Daoy (cell line): ENCODE measurements at places on chromosomes 7 and 10. TPM values are rescaled to one million over a fixed set of nuclear protein-coding genes. Genes with fewer than 3 reads are reported as not detected.

DNA sequence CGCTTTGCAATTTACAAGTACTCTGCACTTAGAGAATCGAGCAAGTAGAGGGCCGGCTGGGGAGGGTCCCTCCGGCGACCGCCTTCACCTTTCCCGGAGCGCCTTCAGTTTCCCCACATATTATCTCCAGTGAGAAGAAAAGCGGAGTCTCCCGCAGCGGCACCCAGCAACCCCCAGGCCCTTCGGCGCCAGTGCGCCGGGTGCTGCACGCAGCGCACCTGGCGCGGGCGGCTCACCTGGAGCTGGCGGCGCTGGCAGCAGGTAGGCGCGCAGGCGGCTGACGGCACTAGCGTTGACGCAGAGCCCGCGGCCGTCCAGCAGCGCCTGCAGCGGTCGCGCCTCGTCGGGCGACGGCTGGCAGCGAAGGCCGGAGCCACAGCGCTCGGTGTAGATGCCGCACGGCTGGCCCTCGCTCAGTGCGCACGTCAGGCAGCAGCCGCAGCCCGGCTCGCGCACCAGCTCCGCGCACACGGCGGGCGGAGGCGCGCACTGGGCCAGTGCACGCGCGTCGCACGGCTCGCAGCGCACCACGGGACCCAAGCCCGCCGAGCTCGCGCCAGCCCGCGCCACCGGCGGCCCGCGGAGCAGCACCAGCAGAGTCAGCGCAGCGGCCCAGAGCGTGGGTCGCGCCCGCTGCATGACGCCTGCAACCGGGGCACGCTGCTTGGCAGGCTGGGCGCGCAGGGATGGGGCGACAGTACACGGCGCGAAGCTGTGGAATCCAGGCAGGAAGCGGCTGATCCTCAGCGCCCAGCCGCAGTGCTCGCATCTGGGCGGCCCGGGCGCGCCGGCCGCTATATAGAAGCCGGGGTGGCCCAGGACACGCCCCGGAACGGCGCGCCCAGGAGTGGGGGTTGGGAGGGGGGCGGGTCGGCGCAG is at the start of gene IGFBP3:
TSS of gene IGFBP3 (minus strand) at position 771 of the 879 bp plus-strand sequence. CDS start at position 639, 132 bp downstream.
- DNase-seq, result peak; percentile 87

DNA sequence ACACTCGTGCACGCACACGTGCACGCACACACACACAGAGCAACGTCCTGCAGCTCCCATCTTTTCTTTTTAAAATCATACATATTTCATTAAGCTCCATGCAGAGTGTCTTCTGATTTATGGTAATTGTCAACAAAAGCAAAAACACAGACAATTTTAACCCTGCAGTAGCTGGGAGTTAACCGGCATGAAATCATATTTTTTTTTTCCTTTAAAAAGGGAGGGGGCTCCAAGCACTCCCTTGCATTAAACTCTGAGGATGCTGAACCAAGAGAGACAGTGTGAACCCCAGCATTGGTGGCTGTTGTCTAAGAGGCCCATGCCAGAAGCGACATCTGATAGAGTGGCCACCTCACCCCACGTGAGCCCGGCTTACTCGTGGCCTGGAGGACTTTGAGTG is 542.6 kb downstream of the DNAJB6 start:
- no peak for DNase-seq

The CYP3A7 gene
- total RNA-seq, result not detected in 2 replicates

DNA sequence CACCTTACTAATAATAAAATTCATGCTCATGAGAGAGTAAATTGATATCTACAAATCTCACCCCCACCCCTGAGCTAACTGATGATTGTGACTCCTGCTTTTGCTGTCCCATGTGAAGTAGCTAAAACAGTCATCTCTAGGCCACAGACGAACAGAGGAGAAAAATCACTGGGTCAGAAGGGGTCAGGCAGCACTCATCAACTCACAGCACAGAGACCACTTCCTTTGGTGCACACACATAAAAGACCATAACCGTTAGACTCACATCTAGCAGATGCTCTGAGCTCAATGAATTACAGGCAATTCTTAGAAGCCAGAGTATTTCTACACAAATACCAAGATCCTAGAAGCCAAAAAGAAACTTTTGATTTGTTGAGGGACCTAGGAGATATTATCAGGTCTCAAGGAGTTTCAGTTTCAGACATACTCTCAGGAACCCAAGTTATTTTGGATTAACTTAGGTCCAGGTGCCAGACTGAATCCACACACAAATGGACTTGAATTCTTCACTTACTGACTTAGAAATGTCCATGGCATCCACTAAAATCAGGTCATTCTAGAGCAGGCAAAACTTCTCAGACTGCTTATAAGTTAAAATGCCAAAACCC is 65.0 kb upstream of the TES start:
- no peak for DNase-seq

The SUGCT gene
- 8.3 and 11.8 TPM in 2 replicates for total RNA-seq

The ASIC3 gene
- 0.12 and 1.5 TPM in 2 replicates for total RNA-seq

GRCh38 chr10:100291356-100291755 is 4.9 kb upstream of the BLOC1S2 start:
- no peak for DNase-seq

GRCh38 chr10:6411436-6411835 is 168.6 kb downstream of the PRKCQ start:
- no peak for DNase-seq

DNA sequence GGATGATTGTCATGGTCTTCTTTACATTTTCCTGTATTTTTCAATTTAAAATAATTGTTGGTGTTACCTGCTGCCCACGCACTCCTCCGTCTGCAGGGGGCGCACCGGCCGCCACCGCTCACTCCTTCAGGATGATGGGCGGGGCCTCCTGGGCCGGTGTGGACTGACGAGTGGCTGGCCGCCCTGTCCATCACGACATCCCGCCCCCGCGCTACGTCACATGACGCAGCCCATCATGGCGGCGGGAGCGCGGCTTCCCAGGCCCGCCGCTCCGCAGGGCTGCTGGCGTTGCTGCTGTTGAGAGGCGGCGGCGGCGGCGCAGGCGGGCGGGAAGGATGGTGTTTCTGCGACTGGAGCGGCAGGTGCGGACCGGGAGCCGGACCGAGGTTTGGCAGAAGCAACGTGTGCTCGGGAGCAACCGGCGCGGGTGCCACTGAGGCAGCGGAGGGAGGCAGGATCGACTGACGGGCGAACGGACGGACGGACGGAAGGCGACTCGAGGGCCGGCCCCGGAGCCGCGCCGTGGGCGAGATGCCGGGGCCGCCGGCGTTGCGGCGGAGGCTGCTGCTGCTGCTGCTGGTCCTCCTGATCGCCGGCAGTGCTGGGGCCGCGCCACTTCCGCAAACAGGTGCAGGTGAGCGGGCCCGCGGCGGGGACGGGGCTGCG is at the start of gene LMTK2:
TSS of gene LMTK2 (plus strand) at position 216 of the 666 bp plus-strand sequence. CDS start at position 532, 316 bp downstream.
- peak; percentile 95 for DNase-seq

The CALCR gene
- total RNA-seq, result not detected in 2 replicates

The HOXA3 gene
- 12.4 and 16.8 TPM in 2 replicates for total RNA-seq

The DEPP1 gene
- total RNA-seq, result 0.11 and 0.15 TPM in 2 replicates
